ENCODE measurements at places on chromosomes 7 and 10.

DNA sequence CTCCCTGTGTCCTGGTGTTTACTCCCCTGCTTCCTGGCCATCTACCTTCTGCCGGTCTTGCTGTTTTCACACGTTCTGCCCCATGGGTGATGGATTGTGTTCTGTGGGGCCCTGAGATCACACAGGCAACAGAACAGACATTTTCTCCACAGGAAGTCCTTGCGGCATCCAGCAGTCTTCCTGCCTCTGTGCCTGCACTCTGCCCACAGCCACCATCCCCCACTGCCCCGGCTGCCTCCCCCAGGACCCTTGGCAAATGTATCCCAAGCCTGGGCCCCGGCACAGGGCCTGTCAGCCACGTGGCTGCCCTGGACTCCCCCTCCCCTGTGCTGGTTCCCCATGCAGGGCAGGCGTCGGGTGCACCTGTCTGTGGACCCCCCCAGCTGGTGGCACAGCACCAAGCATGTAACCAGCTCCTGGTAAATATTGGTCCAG is 184.2 kb downstream of the WDR37 start:
- DNase-seq = no peak

DNA sequence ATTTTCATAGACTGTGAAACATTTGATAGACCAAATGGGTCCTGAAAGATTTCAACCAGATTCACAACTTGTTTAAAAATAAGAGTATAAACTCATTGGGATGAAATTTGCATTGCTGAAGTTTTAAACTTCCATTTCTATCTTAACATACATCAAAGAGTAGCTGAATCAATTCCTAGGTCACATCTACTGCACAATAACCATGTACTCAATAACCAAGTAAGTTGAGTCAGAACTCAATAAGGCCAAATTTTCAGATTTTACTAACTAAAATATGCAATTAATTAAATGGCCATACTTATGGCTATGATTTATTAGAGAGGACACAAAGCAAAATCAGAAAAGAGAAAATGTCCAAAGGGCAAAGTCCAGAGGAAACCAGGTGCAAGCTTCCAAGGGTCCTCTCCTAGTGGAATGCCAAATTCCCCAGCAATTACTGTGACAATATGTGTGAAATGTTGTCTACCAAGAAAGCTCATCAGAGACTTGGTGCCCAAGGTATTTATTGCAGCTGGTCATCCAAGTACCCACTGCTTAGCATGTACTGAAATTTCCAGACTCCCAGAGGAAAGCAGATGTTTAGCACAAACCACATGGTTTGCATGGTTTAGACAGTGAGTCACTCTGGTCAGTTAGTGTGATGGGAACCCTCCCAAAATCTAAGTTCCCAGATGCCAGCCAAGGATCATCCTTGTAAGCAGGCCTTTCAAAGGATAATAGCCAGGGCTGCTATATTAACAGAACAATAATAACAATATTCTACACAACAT is 238.9 kb downstream of the IPMK start:
- peak; percentile 25 for DNase-seq

GRCh38 chr7:107130487-107131220 is 38.1 kb upstream of the HBP1 start:
- DNase-seq = no peak

DNA sequence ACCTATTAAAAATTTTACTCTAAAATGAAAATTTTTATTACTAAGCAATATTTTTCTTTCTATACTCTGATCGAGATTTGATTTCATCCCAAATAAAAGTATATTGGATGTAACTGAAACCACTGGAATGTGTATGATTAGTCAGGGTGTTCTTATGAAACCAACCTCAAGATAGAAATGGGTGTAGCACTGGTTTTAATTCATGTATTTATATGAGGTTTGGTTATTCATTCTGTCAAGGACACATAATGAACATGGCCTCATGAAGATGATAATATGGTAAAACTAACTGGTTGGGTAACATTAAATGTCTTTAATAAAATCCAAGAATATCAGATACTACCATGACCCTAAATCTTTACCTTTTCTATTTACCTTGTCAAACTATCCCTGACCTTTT is 197.7 kb downstream of the SEMA3A start:
- DNase-seq = peak; percentile 53

- no peak for DNase-seq
Observed at GRCh38 chr10:26205223-26205622, 11.4 kb upstream of the GAD2 start.

- DNase-seq = no peak
Observed at GRCh38 chr10:118669020-118669791, 73.8 kb upstream of the PRLHR start.

DNA sequence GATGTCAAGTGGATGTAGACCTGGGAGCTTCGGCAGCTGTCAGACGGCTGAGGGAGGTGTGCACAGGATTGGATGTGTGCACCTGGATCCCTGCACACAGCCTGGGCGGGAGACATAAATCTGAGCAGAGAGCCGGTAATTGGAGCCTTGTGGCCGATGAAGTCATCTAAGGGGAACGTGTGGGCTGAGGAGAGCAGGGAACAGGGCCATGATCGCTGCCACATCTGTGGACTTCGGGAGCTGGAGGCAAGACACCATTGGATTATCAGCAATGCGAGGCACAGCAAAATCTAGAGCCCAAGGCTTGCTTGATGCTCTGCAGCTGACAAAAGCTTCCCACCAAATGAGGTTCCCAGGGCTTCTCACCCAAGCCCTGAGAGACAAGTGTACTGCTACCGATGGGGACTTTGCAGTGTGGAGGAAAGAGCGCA is 147.7 kb downstream of the PTPN20 start:
- DNase-seq = no peak

GRCh38 chr10:120422457-120422856 is 34.6 kb upstream of the PLPP4 start:
- DNase-seq = peak; percentile 62

DNA sequence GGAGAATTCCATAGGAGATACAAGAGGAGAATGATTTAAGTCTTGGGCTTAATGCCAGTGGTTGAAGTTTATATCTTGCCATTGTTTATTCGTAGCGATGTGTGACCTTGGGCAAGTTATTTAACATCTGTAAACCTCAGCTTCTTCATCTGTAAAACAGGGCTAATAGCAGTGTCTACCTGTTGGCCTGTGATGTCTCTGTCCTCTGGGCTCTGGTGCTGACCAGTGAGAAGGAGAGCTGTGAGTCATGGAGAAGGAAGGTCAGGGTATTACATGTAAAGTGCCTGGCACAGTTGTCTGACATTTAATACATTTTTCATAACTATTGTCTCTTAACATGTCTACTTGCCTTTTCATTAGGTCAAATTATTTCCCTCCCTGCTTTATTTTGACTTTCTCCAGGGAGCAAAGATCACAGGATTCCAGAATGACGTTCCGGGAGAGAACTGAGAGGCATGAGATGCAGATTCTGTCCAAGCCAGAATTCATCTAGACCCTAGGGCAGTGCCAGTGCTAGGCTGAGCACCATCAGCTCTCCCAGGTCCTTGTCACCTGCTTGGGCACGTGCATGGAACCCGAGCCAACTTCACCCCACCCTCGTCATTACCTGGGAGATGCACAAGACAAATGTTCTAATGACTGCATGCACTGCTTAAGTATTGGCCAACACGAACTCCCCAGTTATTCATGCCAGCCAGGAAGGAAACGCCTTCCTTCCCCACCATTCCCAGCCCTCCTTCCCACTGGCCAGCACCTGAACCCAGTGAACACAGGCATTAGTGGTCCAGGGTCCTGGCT is 187.9 kb downstream of the DPY19L1 start:
- peak; percentile 52 for DNase-seq

DNA sequence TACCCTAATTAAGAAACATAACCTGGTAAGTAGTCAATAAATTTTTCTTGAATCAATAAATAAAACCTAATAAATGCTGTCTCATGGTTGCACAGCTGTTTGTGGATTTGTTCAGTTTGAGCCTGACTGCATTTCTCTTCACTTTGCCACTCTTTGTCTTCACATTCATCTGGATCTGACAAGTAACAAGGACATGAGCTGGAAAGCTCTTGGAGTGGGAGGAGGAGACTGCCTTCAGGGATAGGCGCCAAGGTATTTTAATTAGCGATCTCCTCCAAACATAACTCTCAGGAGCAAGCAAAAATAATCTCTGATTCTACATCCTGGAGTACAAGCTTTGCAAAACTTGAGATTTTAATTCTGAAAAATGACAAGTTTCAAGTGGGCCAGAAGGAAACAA is 251.0 kb downstream of the BMPER start:
- DNase-seq = no peak

- DNase-seq = no peak
Observed at GRCh38 chr7:80823057-80823456, 95.8 kb downstream of the SEMA3C start.

DNA sequence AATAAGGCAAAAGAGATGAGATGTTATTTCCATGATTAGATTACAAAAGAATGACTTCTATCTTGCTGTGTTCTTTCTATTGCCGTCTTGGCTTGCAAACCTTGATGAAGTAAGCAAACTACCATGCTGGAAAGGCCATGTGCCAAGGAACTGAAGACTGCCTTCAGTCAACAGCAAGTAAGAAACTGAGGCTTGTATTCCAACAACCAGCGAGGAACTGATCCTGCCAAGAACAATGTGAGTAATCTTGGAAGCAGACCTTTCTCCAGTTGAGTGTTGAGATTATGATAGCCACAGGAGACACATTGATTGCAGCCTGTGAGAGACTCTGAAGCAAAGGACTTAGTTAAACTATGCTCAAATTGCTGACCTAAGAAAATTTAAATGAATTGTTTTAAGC is 164.6 kb upstream of the GRM3 start:
- DNase-seq = no peak

- peak; percentile 53 for DNase-seq
Observed at GRCh38 chr7:89623018-89623672, 531.1 kb upstream of the STEAP1 start.

GRCh38 chr10:28674782-28675181 is 2.5 kb upstream of the BAMBI start:
- no peak for DNase-seq

DNA sequence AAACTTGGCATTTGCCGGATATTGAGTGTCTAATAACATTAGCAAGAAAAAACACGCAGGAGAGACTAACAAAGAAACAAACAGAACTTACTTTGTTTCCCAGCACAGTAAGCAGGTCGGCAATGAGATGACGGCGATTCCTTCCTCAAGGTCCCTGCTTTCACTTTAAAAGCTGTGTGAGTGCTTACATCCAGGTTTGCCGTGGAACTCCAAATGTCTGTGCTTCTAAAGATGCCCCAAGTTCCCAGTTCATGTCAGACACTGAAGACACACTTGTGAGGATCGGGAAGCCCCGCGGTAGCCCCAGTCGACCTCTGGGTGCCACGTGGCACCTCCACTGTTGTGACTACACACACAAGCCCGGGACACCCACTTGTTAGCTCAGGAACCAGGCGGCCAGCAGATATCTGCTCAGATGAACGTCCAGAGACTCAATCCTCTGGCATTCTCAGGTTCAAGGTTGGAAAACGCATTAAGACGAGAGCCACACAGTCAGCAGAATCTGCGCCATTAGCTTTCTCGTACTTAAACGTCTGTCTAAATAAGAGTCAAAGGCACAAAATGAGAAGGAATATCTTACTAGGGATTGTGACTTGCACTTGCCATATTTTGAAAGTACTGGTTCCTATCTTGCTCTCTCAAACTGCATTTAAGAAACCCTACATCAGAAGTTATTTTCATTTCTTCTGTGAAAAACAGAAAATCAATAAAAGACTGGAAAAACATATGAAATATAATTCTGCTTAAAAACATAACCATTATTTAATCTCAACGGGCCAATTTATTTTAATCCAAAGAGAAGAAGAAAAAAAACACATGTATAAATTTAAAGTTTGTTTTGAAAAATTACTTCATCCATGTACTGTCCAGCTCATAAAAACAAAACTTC is 207.6 kb upstream of the KLF14 start:
- DNase-seq = peak; percentile 67

GRCh38 chr10:110841767-110842267 is 29.9 kb upstream of the PDCD4 start:
- DNase-seq = no peak

- DNase-seq = peak; percentile 91
Observed at GRCh38 chr10:13787015-13787421, 200.3 kb downstream of the PRPF18 start.

GRCh38 chr10:129870961-129871621 is 93.0 kb downstream of the EBF3 start:
- DNase-seq = no peak

GRCh38 chr7:41706228-41706930 is 3.5 kb upstream of the INHBA start:
- DNase-seq = no peak

Measured in epithelial cell of esophagus (primary cell).